ENCODE measurements at places on chromosomes 11 and 22.

DNA sequence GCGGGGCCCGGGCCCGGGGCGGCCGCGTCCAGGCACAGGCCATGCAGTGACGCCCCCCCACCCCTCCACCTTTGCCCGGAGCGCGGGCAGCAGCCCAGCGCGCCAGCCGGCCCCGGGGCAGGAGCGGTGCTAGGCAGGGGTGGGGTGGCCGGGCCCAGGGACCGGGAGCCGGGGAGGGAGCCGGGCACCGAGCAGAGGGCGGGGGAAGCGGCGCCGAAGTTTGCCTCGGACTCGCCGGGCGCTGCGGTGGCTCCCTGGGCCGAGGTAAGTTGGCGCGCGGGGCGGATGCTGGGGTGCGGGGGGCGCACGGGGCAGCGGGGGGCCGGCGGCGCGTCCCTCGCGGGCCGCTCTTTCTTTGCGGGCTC is 332 bp downstream of the TEAD1 start:
- no peak for DNase-seq

DNA sequence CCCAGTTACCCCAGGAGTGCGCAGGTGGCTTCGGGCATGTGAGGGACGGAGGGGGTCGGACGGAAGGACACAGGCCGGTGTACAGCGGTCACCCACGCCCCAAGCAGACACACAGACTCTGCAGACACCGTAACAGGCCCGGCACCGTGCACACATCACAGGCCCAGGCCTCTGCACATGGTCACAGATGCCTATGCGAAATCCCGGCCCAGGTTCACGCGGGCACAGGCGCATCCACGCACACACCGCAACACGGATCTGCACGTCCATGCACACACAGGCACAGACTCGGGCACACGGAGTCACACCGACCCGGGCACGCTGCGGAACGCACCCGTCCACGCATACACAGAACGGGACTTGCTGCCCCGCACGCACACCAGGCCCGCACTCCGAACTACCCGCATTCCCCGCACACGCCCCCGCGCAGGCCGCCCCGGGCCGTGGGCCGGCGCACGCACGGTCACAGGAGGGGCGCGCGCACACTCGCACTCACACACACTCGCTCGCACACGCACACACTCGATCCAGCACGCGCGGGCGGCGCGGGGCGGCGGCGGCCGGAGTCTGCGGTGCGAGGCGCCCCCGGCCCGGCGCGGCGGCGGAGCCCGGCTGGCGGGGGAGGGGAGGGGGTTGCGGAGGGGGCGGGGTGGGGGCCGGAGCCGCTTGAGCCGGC is at the start of gene MGAT3:
Gene MGAT3 (plus strand): TSS at position 491 of the 676 bp plus-strand sequence. CDS start 30,336 bp downstream, outside the sequence.
- DNase-seq, result no peak

DNA sequence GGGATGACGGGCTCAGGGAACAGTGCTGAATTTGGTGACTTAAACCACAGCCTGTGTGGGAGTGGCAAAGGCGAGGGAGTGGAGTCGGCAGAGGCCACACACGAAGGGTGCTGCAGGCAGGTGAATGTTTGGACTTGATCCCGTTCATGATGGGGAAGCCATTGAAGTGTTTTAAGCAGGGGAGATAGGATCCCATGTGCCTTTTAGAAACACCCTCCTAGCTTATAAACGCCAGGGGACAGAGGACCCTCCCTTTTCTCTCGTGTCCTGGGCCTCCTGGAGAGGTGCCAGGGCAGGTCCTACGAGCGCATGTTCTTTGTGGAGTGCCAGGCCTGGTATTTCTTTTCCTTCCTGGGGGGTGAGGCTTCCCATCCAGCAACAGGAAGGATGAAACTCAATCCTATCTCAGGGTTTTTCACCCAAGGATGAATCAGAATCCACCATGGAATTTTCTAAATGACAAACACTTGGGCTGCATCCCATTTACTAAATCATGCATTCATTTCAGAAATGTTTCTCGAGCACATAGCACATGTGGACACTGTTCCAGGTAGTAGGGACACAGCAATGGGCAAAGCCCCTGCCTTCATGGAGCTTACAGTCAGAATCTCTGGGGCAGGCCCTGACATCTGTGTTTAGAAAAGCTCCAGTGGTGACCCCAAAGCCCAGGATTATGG is 59.6 kb downstream of the CHRDL2 start:
- DNase-seq, result no peak

DNA sequence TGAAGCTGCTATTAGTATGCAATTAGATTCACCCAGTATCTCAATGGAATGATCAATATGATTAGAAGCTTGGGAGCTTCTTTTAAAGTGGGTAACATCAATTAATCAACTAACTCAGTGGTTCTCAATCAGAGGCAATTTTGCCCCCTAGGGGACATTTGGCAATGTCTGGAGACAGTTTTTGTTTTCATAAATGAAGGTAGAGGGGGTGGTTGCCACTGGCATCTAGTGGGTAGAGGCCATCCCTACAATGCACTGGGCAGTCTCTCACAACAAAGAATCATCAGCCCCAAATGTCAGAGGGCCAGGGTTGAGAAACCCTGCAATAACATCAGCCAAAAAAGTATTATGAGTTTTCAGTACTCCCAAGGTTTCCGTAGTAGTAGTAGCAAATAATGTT is 5.9 kb upstream of the AMOTL1 start:
- DNase-seq, result no peak

- DNase-seq, result peak; percentile 12
Observed at GRCh38 chr22:25621986-25622385, 57.5 kb downstream of the GRK3 start.

DNA sequence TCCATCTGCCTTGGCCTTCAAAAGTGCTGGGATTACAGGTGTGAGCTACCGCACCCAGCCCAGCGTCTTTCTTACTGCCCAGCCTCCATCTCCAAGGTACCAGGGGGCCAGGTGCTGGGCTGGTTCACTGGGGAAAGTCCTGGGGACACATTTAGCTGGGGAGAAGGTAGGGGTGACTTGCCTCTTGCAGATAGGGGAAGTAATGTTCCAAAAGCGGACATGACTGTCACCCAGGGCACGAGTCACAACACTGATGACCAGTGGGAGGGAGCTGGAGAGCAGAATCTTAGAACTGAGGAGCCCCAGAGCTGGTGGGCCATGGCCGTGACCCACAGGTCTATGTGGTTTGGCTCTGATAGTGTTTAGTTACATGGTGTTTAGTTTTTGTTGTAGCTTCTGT is 2.4 kb upstream of the SLC15A3 start:
- no peak for DNase-seq

DNA sequence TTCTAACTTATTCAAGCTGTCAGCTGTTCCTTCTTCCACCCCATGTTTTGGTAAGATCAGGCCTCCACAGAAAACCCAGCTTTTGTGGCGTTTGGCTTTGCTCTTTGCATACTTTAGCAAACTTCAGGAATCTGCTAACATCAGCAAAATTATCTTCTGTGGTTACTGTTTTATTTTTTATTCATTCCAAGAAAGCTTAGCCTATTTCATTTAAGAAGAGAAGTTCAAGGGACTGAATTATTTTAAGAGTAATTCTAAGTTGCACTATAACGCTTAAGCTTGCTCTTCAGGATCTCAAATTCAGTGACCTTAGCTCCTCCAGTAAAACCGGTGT is 1.1 kb downstream of the JHY start:
- DNase-seq, result no peak

DNA sequence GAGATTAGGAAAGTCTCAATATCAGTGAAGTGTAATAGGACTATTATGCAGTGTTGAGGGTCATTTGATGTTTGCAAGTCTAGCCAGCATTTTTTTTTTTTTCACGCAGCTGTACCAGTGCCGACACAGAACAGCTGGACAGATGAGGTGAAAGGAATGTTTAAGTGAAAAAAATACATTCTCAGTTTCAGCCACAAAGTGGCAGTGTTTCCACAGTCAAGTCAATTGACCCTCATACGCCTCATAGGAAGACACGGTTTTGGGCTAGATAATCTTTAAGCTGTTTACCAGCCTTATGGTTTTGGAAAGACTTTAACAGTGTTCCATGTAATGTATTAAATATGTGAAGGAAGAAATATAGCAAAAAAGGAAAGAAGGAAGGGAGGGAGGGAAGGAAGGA is 349.9 kb upstream of the ANO3 start:
- DNase-seq, result peak; percentile 14

DNA sequence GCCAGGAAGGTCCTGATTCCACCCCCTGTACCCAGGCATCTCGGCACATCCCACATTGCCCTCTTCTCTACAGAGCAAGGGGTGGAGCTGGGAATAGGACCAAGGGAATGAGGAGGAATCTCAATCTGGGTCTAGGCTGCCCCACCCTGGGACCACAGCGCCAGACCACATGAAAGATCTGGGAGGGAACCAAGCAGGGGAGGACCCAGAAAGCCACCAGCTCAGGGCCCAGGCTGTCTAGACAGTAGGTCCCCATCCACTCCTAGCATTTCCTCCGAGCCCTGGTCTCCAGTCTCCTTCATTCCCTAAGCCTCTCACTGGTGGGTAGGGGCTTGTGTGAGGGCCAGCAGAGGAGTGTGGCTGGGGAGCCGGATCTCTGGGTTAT is 11.6 kb downstream of the PHLDB1 start:
- no peak for DNase-seq
